Breast epithelium (tissue), 4 donors: ENCODE measurements at places on chromosomes 7 and 10. TPM values are rescaled to one million over a fixed set of nuclear protein-coding genes. Genes with fewer than 3 reads are reported as not detected.

Gene TMEM270
- total RNA-seq: not detected

Gene ASAH2
- 0.32 TPM for total RNA-seq

Gene CELF2
- total RNA-seq: 45.6 TPM

GRCh38 chr10:119395280-119396007, 147.1 kb downstream of the RGS10 start:
- no peak for DNase-seq

DNA sequence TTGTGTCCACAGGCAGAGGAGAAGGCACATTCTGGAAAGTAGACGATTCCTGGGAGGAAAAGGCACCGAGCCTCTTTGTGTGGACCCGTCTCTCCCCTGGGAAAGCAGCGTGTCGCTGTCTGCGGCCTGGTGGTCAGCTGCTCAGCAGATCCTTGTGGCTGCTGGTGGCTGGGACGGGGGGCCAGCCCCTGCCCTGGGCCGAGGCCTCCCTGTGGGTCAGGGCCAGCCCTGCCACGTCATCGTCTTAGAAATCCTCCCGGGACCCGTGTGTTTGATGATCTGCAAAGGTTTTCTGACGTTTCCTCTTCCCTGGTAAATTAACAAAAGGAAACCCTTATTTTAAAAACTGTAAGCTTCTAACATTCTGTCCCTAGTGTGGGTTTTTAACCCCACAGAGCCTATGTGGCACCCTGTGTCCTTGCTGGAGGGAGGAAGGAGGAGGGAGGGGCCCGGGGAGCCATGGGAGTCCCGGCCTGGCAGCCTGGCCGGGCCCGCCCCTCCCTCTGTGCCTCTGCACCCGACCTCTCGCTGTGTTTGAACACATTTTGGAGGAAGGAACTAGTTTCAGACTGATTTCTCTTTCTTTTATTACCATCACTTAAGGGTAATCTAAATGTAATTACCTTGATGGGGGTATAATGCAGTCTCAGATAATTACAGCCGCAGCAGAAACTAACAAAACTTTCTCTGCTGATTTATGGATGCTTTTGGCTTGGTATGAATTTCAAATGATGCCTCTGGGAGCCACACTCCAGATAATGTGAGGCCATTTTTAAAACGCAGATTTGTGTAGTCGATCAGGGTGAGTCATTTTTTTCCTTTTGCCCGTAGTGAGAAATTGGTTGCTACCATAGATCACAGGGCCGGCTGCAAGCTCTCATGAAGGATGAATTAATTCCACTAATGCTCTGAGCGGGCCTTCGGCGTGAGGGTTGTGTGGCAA, 85.5 kb downstream of the NKX6-2 start:
- DNase-seq: peak; percentile 24

GRCh38 chr10:89235073-89235798, 16.3 kb downstream of the LIPA start:
- DNase-seq: peak; percentile 53
